Regular cardiac myocyte (primary cell): ENCODE measurements at places on chromosomes 7 and 10. TPM values are rescaled to one million over a fixed set of nuclear protein-coding genes. Genes with fewer than 3 reads are reported as not detected.

Gene SMKR1
- total RNA-seq: not detected in 2 replicates

Gene OPN1SW
- not detected in 2 replicates for total RNA-seq

Gene AZGP1
- not detected in 2 replicates for total RNA-seq

Gene CYP17A1
- total RNA-seq: not detected in 2 replicates

Gene PWWP2B
- 4.2 and 10.7 TPM in 2 replicates for total RNA-seq

Gene MOGAT3
- not detected in 2 replicates for total RNA-seq

Gene GBX1
- total RNA-seq: not detected in 2 replicates

Gene KIN
- total RNA-seq: 5.1 and 9.4 TPM in 2 replicates

Gene IL15RA
- 1.7 and 3.7 TPM in 2 replicates for total RNA-seq

Gene ADRA2A
- total RNA-seq: under 0.01 TPM in 1 of 2 replicates, not detected in the other

Gene MCM10
- 1.4 and 25.5 TPM in 2 replicates for total RNA-seq

Gene NOLC1
- total RNA-seq: 22.3 and 75.9 TPM in 2 replicates

Gene GPR26
- total RNA-seq: not detected in 2 replicates
